ENCODE measurements at places on chromosomes 1 and 21. TPM values are rescaled to one million over a fixed set of nuclear protein-coding genes. Genes with fewer than 3 reads are reported as not detected.

TFF2 gene
- total RNA-seq = 0.98 TPM

DNA sequence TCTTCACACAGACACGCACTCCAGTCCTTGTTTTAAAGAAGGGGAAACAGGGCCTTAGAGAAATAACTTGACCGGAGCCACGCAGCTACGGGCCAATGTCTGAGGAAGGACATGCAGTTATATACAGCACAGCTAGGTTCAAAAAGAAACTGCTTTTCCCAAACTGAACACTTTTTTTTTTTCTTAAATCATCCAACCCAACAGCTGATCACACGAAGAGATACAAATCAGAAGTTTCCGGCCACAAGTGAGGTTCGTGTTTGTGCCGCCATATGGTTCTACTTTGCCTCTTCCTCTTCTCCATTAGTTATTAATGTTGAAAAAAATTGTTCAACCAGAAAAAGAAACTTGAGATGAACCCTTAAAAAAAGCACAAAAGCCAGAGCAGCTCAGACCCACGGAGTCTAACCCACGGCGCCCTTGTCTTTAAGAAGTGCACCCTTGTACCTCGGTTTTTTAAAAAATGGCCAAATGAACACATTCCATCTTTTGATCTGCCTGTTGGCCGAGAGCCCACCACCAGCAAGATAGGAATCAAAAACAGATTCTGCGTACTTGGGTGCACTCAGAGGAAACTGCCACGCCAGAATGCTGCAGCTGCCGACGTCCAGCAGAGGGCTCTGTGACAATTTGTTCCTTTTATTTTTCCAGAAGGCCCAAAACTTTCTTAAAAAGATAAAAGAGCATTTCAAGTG lies 78.9 kb downstream of the SLC66A1 start:
- DNase-seq = peak; percentile 65

DNA sequence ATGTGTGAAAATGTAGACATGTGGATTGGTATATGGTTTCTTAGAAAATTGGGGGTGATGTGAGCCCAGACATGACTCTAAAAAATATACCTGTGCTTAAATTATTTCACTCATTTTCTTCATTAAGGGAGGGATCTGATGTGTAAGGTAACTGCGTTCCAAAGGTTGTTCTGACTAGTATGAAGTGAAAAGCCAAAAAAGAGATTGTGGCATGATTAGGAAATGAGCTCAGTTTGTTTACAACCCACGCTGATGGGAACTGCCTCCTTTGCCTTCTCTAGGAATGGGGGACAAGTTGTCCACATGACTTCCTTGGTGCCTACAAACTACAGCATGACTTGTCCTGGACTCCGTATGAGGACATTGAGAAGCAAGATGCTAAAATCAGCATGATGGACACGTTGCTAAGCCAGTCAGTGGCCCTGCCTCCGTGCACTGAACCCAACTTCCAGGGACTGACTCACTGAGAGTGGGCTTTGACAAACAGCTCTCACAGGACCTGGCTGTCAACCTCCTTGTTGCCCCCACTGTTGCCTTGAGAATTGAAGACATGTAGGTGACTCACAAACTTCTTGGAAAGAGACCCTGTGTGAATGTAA lies 8.0 kb downstream of the C1orf50 start:
- DNase-seq = no peak

- DNase-seq = no peak
Measured at GRCh38 chr1:152801333-152801732, 4.8 kb downstream of the LCE1D start.

- no peak for DNase-seq
Measured at GRCh38 chr1:26550946-26551345, 21.4 kb downstream of the RPS6KA1 start.

DNA sequence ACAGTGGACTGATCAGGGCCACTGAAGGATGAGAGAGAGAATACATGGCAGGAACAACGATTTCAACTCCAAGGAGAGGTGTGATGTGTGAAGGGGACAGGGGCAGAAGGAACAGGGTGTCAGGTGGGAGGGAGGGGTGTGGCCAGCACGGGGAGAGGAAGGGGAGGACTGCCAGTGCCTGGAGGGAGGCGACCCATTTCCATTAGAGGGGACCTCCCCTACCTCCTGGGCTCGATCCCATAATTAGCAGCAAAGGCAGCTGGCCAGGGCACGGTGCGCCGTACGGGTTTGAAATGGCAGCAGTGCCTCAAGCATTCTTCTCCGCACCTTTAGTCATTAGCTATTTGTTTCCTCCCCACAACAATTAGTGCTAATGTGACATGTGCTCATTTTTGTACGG lies 22.7 kb downstream of the CRYAA start:
- DNase-seq = peak; percentile 10

DNA sequence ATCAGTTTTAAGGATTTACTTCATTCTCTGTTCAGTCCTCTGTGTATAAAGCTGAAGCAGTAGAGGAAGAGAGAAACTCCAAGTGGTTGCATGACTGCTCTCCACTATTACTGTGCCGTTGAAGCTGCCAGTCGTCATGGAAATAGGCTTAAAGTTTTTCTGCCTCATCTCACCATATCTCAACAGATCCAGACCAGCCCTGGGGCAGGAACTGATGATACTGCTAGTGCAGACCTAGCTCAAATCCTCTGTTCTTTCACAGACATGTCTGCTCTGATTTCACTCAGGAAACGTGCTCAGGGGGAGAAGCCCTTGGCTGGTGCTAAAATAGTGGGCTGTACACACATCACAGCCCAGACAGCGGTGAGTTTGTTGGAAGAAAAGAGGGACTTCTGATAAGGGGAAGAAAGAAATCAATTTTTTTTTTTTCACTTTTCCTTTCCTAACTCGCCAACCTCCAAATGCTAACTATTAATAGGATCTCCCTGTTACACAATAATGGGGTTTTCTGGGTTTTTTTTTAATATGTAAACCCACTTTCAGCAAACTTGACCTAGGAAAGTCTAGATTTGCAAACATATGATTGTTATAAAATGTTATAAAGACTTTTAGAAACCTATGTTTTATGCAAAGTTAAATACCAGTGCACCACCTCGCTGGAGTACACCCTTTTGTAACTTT lies 22.2 kb upstream of the STRIP1 start:
- no peak for DNase-seq

- peak; percentile 37 for DNase-seq
Measured at GRCh38 chr1:214550857-214551435, 456 bp downstream of the PTPN14 start.

- peak; percentile 42 for DNase-seq
Measured at GRCh38 chr1:66298464-66298863, 235.5 kb upstream of the SGIP1 start.
